ENCODE measurements at places on chromosomes 16 and 17.

DNA sequence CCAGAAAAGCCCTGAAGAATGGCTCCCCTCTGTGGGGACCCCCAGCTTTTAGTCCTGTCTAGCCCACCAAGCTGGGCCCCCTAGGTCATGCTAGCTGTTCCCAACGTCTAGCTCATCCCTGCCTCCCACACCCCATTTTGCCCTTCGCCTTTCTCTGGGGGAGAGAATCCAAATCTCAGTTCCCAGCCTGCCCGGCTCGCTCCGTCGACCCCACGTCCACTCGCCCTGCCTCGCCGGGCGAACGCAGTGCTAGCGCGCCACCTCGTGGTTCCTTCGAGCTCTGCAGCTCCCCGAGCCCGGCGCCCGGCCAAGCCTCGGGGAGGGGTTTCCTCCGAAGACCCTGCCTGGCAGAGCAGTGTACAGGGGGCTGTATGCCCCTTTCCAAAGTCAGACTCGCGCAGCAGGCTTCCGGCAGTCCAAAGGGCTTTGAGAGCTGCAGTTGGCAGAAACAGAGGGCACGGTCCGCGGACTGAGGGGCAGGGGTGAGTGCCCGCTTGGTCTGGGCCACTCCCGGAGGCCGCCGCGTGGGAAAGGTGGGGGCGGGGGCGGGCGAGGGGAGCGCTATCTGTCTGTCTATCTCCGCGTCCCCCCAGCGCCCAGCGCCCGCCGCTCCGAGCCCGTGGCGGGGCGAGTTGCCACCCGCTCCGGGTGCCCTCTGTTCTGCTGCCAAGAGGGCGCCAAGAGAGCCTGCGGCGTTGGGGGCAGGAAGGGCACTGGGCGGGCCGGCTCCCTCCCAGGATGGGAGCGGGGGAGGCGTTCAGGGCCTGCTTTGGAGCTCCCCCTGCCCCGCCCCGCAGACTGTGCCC is 1.7 kb upstream of the DLX3 start:
- peak; percentile 80 for DNase-seq

- DNase-seq: no peak
These were observed 196.0 kb downstream of the CBLN1 start for GRCh38 chr16:49085686-49086085.

DNA sequence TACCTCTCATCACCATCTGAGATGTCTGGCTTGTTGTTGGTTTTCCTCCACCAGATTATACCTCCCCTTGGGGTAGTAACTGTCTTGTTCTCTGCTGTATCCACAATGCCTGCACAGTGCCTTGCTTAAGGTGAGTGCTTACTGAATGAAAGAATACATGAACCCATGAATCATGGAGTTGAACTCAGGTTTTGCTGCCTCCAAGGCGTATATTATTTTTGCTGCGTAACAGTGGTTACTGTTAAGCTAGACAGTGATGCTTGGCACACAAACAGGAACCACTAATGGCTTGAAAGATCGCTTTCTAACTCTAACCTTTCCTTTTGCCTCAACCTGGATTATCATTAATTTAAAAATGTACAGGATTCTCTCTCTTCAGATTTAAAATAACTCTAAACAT is 695.8 kb downstream of the TOX3 start:
- no peak for DNase-seq

GRCh38 chr16:65065031-65065430 is 56.8 kb downstream of the CDH11 start:
- DNase-seq: no peak

DNA sequence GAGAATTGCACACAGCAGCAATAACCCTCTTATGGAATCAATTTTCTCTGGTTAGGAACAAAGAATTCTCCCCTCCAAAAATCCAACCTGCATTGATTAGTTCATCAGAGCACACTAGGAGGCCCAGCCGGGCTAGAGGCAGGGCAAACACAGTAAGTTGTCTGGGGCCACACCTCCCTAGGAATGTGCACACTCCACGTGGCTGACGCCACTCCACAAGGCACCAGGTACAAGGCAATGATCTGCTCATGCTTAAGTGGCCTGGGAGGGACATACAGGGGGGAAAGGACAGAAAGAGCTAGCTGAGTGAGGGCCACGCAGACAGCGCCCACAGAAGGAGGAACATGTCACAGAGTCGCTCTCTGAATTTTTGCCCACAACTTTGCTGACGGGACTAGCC is 107.6 kb downstream of the SLC39A11 start:
- no peak for DNase-seq

DNA sequence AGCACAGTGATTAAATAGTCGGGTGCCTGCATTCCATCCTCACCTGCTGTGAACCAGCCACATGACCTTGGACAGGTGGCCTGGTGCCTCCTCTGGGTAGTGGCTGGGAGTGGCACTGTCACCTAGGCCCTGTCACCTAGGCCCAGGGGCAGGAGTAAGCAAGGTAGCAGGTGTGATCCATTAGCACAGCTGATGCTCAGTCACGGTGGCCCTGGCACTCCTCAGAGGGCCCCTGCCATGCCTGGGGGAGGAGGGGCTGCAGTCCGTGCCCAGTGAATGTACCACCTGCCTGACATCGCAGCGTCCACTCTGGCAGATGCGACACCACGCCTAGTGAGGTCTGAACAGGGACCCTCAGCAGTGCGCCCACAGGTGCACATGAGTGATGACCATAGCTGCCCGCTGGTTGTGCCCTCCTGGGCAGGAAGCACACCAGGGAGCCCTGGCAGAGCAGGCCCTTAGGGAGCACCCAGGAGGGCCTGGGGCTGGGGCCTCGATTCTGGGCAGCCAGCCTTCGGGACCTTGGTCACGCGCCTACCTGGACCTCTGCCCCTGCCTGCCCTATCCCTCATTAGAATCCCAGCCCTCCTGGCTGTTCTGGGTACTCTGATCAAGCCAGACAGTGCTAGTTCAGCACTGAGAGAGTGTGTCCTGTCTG is 33.1 kb upstream of the CRISPLD2 start:
- DNase-seq: no peak

GRCh38 chr17:371583-371982 is 19.0 kb upstream of the RPH3AL start:
- DNase-seq: no peak

DNA sequence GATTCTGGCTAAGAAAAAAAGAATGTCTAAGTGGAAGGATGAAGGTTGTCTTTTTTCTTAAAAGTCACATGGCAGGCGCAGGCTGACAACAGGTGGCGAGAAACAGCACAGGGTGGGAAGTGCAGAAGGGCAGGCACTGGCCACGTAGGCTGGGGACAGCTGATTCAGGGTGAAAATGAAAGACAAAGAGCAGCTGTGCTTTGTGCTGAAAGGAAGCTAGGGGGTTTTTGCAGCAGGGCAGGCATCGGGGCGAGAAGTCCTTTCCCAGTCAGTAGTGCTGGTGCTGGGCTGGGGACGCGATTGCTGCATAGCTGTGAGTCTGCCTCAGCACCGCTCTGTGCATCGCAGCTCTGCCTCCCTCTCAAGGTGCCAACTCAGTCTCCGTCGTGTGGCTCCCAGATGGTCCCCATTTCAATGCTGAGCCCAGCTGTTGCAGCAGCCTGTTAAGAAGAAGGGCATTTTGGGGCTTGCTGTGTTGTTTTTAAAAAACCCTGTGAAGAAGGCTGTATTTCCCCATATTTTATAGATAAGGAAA is 183.1 kb upstream of the CCL2 start:
- no peak for DNase-seq
